ENCODE measurements at places on chromosomes 11 and 22.

DNA sequence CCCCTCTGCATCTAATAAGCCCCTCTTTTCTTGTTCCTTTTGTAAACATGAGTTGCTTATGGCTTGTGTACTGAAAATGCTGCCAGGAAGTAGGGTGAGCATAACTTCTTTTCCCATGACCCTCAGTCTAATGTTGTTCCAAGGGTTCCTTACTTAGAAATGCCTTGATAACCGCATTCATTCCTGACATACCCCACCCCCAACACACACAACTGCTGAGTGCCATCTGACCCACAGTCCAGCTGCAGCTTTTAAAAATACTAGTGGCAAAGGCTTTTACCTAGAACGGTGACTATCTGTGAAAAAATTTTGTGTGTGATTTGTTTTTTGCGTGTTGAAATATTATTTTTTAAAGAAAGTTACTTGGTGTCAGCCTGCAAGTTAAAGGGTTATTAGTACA lies 52.6 kb downstream of the ARHGAP42 start:
- DNase-seq, result no peak

GRCh38 chr11:43988040-43988817 lies 45.8 kb downstream of the C11orf96 start:
- DNase-seq, result no peak

GRCh38 chr11:77146261-77147035 lies 18.4 kb downstream of the MYO7A start:
- DNase-seq, result no peak

GRCh38 chr11:8168485-8169257 lies at the start of gene RIC3:
TSS of gene RIC3 (minus strand) at chr11:8169025. CDS start at chr11:8168989, 36 bp downstream.
- no peak for DNase-seq

DNA sequence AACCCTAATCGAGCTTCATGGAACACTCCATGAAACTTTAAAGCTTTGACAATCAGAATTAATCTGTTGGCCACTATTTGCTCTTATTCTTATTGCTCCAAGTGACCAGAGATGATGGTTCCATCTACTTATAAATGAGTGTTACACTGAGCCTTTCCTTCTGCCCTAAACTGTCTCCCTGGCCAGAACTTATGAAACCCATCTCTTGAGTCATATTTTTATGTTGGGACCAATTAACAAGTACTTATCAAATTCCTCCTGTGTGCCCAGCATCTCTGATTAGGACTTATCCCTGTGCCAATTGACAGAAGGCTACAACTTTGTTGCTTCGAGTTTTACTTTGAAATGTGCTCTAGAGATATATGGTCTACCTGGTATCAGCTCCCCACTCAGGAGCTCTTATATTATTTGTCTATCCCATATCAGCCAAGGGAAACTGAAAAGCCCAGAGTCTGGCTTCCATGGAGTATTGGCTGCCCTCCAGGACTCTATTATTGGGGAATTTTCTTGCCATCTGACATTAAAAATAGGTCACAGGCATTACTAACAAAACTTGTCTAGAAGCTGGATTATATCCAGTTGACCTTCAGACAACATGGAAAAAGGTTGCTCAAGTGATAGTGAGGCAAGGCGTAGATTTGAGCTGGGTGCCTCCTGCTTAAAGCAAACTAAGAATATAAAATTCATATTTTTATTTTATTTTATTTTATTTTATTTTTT lies 8.8 kb downstream of the KREMEN1 start:
- no peak for DNase-seq

- DNase-seq, result no peak
Observed at GRCh38 chr11:126088999-126089398, 26.3 kb upstream of the CDON start.

- no peak for DNase-seq
Observed at GRCh38 chr11:5631969-5632635, 7.3 kb downstream of the TRIM34 start.

DNA sequence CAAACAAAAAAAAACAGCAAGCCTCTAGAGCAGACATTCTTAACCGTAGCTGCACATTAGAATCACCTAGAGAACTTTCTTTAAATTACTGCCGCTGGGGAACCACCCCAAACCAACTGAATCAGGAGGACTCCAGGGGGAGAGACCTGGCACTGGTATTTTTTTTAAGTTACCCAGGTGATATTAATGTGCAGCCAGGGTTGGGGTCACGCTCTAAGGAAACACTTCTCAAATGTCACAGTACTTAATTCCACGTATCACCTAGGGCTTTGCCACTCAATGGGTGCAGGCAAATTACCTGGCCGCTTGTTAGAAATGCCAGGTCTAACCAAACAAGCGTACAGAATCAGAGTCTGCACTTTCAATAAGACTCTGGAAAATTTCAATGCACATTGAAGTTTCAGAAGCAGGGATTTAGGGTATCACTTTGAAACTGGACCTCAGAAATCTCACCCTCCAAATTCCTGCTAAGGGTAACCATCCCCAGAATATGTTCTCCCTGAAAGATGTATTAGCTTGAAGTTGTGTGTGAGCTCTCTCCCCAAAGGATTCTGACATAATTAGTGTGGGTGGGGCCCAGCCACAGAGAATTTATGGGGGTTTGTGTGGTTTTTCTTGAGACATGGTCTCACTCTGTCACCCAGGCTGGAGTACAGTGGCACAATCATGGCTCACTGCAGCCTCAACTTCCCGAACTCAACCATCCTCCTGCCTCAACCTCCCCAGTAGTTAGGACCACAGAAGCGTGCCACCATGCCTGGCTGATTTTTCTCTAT lies 12.7 kb upstream of the ISX start:
- no peak for DNase-seq

DNA sequence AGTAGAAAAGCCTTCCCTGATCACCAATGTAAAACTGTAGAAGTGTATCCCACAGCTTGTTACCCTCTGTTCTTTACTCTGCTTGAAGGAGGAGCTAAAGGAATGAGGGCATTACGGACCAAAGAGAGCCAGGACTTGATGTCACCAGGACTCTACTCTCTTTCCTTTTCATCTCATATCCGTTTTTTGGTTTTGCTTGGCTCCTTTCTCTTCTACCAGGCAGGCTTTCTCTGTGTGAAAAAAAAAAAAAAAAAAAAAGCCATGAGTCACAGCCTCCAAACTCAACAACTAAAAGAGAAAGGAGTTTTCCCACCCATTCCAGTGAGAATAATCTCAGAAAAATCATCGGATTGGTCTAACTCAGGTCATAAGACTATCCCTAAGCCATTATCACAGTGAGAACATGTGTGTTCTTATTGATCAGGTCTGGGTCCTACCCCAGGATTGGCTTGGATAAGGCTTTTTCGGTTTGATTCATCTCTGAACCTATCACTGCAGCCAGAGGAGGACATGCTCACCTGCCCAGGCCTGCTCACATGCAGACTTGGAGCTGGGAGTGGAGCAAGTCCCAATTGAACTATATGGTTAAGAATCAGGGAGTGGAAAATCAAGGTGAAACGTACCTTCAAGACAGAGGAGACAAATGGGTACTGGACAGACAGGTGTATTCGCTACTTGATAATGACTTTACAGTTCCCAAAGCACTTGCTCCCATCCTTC lies 19.4 kb upstream of the LRRC55 start:
- DNase-seq, result no peak

- DNase-seq, result no peak
Observed at GRCh38 chr11:127191689-127192088, 191.1 kb upstream of the KIRREL3 start.

- DNase-seq, result no peak
Observed at GRCh38 chr11:78635814-78636506, 61.3 kb upstream of the NARS2 start.

DNA sequence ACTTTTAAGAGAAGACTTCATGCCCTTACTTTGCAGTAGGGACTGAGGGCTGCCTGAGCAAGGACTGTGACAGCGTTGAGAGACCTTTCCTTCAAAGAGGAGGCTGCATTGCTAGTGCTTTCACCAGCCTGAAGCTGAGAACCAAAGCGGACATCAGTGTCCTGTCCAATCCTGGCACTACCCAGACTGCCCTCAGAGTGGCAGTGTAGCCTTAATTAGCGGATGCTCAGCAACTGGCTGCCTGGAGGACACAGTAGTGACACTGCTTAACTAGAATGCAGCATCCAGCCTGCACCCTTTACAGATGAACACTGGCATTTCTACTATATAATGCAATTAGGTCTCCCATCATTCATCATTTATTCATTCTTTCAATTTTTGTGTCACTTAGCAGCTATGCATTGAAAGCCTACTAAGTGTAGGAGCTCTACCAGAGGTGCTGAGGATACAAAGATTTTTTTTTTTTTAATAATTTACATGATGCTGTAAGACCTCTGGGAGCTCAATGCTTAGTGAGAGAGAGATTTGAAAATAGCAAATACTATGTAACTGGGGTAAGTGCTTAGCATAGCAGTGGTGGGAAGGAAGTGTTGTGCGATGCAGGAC lies 36.9 kb upstream of the SLC36A4 start:
- peak; percentile 84 for DNase-seq
